ENCODE measurements at places on chromosomes 6 and 20. TPM values are rescaled to one million over a fixed set of nuclear protein-coding genes. Genes with fewer than 3 reads are reported as not detected.

DNA sequence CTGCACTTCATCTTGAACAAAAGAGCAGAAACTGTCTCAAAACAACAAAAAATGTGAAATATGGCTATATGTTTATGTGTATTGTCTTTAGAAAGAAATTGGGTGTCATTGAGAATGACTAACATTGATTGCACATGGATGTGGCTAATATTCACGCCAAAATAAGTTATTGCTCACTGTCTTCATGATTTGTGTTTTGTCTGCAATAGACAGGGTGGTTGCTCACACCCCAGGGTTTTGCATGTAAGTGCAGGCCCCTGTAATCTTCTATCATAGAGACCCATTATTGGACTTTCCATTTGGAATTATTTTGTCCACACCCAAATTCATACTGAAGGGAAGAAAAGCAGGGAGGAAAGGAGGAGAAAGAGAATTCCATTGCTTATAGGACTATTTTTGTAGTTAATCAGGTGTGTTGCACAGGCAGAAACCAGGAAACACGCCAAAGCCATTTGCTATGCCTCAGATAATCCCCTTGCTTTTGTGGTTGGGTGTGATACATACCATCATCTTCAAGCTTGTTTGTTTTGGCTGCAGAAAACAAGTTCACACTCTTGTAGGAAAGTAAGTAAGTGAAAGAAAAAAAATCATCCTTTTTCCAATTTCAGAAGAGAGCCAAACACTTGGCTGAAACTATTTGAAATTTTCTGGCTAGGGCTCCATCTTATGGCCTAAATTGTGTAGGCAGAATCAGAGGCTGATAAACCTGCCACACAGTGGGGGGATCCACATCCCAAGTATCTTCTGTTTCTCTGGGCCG, 214.1 kb downstream of the COL12A1 start:
- no peak for DNase-seq

DNA sequence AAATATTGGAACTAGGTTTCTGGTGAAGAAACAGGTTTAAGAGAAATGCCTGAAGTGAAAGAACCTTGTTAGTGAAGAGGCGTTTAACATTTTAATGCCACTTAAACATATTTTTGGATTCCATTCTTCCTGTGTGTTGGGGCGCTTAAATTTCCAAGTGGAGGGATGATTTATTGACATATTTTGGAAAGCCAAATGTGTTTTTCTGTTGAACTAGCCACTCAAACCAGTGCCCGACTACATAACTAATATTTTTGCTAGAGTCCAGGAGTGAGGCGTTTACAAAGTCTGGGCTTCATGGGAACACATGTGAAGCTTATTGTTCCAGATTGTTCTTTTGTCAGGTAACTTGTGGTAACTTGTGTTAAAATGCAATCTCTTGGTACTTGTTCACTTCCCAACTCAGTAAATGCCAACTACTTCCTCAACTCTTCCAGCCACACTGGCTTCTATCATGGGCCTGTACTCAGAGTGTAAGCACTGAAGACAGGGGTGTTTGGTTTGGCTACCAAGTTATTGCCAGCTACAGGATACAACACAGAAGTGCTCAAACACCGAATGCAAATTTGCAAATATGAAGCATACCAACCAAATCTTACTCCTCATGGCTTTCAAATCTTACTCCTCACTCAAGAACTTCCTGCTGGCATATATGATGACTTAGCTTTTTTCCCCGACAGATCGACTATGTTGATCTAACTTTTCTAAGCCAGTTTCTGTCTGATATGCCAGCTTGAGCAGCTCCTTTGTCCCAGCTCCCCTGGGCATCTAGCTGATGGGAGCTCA, 2.0 kb upstream of the ZNFX1 start:
- no peak for DNase-seq

Gene BFSP1
- total RNA-seq: 3.9 TPM

GRCh38 chr6:88899569-88900316, 63.7 kb downstream of the RNGTT start:
- DNase-seq: no peak

Gene FNDC11
- total RNA-seq: 1.5 TPM

Gene PTGIS
- total RNA-seq: 7.1 TPM

Gene HLA-DRB5
- not detected for total RNA-seq

GRCh38 chr20:49343246-49343645, 65.4 kb upstream of the ZNFX1 start:
- no peak for DNase-seq

Gene PARD6B
- total RNA-seq: 9.8 TPM

GRCh38 chr20:7010527-7010926, 243.0 kb downstream of the BMP2 start:
- no peak for DNase-seq

DNA sequence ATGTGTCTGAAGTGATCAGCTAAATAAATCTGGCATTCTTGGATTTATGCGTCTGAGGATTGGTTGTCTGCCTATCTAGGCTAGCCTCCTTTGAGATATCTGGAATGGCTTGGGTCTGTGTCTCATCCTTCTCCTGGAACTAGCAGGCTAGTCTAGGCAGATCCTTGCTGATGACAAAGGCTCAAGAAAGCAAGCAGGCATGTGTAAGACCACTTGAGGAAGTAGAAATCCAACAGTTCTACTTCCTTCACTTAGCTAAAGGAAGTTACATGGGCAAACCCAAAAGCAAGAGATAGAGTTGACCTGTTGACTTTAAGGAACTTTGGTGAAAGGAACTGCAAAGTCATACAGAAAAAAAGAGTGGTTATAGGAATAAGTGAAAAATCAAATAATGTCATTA, 672.6 kb downstream of the MAFB start:
- DNase-seq: no peak

DNA sequence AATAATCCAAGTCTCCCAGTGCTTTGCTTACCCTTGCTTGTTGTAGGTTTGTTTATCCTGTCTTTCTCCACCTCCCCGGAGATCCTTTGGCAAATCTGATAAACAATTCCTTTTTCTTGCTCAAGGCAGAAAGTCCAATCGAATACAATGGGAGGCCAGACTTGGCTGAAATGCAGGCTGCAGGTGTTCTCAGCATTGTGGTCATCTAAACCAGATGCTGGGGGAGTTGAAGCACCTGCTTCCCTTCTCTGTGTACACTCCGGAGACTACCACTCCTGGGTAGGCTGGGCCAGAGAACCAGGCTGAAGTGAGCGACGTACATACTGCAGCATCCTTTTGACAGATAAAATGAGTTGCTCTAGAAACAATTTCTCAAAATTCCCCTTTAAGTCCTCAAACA, 82.6 kb upstream of the PREP start:
- no peak for DNase-seq
